ENCODE measurements at places on chromosomes 16 and 17.
A peak's percentile ranks its signal among the peaks of the same experiment; 100 is the strongest.

GRCh38 chr17:80025796-80026195, 9.9 kb downstream of the TBC1D16 start:
- no peak for DNase-seq

- DNase-seq: no peak
These were observed 18.6 kb downstream of the CIBAR2 start for GRCh38 chr16:85093705-85094104.

- DNase-seq: no peak
These were observed 19.3 kb upstream of the ASGR2 start for GRCh38 chr17:7133916-7134315.

- DNase-seq: no peak
These were observed 163.0 kb upstream of the CDH5 start for GRCh38 chr16:66203476-66203875.

DNA sequence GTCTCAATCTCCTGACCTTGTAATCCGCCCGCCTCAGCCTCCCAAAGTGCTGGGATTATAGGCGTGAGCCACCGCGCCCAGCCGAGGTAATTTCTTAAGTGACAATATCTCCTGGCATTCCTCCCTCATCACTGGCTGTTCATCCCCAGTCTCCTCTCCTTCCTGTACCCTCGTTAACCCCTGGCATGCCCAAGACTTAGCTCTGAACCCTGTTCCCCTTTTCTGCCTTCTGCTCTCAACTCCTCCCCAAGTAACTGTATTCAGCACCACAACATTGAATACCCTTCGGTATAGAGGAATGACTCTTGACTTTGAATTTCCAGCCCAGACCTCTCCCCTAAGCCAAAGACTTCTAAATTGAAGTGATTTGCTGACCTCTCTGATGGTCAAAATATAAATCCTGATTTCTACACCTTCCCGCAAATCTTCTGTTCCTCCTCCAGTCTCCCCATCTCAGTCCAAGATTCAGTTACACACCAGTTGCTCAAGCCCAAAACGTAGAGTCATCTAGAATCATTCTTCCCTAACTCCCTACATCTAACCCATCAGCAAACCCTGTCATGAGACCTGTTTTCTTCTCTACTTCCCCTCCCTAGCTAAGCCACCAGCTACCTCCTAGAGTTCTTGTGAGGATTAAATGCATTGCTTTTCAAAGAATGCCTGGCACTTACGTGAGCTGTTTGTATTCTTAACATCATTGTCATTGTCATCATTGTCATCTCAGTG, 14.8 kb downstream of the PMP22 start:
- no peak for DNase-seq

GRCh38 chr17:31825961-31826691, 32.9 kb downstream of the COPRS start:
- no peak for DNase-seq

- DNase-seq: no peak
These were observed 3.0 kb downstream of the BAHCC1 start for GRCh38 chr17:81398176-81398831.

DNA sequence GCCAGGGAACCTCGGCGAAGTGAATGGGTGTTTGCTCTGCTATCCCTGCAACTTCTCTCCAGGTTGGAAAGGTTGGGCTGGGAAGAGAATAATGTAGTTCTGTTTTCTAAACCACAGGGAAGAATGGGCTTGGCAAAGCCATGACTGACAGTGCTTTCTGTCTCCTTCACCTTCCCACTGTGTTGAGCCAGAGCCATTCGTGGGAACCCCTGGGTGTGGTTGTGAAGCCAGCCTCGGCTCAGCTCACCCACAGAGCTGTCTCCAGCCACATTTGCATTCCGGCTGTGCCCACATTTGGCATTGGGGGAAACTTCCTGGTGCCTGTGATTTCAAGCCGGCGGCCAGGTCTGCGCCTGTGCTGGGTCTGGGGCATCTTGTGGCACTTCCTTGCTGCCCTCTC, 39.9 kb downstream of the BAIAP2 start:
- DNase-seq: no peak

DNA sequence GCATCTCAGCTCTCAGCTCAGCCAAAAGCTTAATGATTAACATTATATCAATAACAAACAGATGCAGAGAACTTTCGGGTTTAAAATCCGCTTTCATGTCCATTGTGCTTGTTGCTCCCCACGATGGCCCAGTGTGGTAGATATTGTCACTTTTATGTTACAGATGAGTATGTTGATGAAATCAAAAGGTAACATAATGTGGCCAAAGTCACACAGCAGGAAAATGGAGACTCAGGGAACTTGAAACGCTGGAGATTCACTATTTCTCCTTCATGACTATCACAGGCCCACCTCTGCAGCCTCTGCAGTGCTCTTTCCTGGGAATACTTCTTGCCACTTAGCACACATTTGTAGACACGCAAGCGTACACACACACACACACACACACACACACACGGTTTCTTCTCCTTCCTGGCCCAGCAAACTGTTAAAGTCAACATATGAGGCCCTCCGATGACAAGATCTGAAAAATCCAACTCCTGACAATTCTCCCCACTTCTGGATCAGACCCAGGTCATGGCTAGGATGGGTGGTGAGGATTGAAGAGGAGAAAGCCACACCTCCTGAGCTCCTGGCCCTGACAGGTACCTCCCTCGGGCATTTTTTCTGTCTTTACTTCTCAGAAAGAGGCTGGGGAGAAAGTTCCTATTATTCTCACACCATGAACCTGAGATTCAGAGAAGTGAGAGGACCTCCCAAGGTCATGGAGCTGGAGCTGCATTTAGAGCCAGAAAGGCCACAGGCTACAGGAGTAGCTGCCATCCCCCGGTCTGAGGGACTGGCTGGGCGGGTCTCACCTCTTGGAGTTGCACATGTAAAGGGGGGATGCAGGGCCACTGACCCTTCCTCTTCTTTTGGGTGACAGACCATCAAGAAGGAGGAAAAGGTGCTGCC, 9.7 kb downstream of the DRC7 start:
- no peak for DNase-seq

DNA sequence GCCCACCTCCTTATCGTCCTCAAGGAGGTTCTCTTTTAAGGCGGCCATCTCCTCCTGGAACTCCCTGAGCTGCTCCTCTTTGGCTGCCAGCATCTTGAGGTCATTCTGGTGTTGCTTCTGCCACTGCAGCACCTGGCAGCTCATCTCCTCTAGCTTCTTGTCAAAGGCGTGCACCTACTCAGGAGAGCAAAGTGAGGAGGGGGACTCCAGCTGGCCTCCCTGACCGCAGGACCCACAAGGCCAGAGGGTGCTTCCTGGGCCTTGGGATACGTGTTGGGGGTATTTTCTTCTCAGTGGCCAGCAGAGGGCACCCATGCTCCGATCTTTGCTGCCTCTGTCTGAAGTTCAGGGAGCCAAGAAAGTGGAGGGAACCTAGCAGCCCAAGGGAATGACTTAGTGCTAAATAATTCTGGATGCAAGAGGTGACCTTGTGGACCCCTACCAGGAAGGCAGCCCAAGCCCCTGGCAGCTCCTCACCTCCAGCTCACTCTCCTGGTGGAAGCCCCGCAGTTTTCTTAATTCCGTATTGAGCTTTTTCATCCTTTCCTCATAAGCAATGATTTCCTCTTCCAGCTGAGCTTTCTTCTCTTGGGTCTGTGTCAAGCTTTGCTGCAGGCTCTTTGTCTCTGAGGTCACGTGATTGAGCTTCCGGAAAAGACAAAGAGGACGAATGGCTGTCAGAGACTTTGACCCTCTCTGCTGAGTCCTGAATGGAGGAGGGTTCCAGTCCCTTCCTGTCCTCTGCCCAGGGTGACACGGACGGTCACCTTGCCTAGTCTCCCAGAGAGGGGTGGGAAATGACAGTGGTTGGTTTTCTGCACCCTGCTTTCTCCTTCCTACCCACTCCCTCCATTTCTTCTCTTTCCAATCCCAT, 31.4 kb downstream of the DHX38 start:
- DNase-seq: peak; percentile 48

GRCh38 chr17:47265983-47266541, 12.4 kb downstream of the ITGB3 start:
- peak; percentile 84 for DNase-seq

GRCh38 chr17:50289991-50290702, 15.9 kb downstream of the TMEM92 start:
- peak; percentile 90 for DNase-seq

DNA sequence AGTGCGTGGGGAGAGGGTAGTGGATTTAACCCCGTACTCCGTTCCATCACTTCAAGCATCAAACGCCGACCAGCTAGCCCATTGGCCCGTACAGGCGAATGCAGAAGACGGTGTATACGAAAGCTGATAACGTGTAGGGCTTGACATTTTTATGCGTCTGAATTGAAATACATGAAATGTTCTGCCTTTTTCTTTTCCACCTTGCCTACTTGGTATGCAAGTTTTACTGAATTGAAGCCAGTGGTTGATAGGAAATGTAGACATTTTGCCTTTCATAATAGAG, 834 bp upstream of the STAT3 start:
- DNase-seq: no peak

DNA sequence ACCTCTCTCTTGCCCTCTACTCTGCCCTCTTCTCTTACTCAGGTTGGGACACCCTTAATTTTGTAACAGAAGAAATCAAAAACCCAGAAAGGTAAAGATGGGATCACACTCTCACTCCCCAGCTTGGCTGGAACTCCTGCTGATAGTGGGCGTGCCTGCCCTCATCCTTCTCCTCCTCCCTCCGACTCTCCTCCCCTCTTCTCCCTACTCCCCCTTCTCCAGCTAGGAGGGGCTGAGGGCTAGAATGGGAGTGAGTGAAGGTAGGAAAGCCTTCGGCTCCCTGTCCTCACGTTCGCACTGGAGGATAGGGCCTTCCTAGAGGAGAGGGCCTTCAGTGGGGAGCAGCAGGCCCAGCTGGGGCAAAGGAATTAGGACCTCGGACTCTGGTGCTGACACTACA, 20.3 kb downstream of the SLC7A6OS start:
- no peak for DNase-seq

GRCh38 chr17:82103553-82104451, 5.8 kb upstream of the FASN start:
- DNase-seq: no peak

- DNase-seq: no peak
These were observed 610.2 kb downstream of the MAF start for GRCh38 chr16:78990309-78990701.

DNA sequence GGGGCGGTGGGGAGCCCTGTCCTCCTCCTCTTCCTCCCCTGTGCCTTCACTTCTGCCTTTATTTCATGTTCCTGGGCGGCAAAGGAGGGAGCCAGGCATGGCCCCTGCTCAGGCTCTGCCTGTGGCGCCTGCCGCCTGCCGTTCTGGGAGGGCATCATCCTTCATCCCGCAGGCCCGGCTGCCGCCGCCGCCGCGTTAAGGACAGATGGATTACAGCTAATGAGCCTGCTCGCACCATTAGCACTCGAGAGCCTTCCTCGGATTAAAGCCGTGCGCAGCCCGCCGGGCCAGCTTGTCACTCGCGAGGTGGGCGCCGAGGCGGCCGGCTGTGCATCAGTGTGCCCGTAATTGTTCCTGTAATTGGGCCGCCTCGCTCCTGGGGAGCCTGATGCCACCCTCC, 127.7 kb upstream of the GSE1 start:
- DNase-seq: no peak

DNA sequence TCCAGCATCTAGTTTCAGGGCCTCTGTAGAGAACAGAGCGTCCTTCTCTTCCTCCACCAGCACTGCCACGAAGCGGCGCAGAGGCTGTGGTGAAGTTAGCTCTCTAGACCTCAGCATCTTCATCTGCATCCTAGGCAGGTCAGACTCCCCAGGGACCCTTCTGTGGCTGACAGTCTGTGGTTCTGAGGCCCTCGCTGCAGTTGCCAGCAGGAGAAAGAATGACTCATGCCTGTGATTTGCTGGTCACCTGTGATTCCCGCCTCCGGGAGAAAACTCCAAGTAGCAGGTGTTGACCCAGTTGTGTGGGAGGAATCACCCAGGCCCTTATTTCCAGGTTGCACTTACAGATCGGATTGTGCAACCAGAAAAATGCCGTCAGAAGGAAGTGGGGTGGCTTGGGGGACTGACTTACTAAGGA, 117.3 kb upstream of the CACNG5 start:
- no peak for DNase-seq

DNA sequence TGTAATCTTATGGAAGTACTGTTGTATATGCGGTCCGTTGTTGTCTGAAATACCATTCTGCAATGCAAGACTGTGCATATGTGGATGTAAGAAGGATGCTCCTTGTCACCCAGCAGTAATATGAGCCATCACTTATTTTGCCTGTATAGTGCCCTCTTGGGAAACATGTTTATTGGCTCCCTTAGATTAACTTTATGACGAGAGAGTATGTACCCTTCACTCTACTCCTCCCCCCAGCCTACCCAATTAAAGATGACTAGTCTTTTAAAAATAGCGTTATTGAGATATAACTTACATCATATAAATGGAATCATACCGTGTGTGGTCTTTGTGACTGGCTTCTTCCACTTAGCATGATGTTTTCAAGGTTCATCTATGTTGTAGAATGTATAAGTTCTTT, 33.6 kb downstream of the FTO start:
- no peak for DNase-seq

DNA sequence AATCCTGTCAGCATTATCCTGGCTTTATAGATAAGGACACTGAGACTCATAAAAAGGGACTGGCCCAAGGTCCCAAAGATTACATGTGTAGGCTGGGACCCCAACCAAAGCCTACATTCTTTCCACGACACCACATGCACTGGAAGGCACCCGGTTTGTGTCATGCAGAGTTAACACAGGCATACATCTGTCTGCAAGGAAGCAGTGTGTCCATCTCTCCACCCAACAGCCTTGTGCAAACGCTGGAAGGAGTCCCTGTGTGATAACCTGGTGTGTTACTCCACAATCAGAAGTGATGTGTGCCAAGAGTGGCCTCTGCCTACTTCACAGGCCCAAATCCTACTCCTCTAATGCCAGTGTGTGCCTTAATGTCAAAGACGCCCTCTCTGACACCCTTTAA, 139.8 kb downstream of the PARN start:
- DNase-seq: no peak

DNA sequence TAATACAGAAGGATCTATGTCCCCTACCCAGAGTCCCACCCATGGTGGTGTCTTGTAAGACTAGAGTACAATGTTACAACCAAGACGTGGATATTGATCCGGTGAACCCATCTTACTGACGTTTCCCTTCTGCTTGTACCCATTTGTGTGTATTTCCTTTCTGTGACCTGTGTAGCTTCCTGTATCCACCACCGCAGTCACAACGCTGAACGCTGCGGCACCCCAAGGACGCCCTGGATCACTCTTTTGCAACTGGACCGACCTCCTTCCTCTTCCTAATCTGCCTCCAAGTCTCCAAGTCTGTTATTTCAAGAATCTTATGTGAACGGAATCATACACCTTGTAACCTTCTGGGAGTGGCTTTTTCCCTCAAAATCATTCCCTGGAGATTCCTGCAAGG, 33.5 kb upstream of the CBX4 start:
- no peak for DNase-seq

DNA sequence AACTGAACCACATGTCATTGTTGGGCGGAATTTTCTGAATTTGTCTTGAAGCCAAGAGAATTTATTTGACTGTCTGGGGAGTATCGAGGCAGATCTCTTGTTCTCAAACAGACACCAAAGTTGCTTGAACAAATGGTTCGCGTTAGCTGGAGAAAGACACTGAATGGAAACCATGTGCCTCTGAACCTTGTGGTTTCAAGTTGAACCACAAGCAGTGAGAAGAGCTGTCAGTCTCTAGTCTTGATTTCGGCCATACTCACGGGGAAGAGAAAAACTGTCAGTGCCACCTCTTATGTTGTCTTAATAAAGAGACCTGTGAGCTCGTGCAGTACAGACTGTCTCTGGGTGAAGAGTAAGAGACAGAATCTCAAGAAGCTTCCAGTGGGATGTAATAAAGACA, 886.5 kb upstream of the SOX9 start:
- no peak for DNase-seq

- no peak for DNase-seq
These were observed 29.9 kb downstream of the KANSL1 start for GRCh38 chr17:46163316-46163715.

- DNase-seq: no peak
These were observed 18.3 kb downstream of the ZSWIM7 start for GRCh38 chr17:15981208-15981607.
